ENCODE measurements at places on chromosomes 6 and 20.

DNA sequence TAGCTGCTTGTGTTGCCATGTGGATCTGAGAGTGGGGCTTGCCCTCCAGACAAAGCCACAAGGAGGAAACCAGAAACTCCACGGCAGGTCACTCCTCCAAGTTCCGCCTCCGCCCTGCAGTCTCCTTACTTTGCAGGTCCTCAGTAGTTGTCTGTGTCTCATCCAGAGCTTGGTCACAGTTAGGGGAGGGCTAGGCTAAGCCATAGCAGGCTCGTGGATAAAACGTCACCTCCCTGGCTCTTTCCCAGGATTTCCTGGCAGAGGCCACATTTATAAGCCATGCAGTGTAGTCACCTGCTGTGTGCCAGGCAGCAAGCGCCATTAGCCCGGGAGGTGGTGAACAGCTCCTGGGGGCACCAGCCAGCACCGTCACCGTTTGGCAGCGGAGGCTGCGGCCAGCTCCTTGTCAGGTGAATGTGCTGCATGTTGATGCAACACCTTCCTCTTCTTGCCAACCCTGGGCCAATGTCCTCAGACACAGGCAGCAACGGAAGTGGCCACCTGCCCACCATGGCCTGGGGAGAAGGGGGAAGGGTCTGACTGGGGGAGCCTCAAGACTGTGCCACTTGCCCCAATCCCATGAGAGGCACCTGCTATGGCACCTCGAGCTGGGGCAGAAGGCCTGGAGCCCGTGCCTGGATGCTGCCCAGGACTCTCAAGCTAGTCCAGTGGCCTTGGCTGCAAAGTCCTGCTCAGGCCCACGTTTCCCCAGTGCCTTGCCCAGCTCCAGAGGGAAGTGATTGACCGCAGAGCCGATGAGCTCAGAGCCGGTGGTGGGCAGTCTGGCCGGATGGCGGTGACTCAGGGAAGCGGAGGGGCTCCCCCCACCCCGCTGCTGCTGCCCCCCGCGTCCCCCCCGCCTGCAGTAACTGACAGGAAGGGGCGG is 39.0 kb upstream of the SLCO4A1 start:
- DNase-seq, result peak; percentile 40

DNA sequence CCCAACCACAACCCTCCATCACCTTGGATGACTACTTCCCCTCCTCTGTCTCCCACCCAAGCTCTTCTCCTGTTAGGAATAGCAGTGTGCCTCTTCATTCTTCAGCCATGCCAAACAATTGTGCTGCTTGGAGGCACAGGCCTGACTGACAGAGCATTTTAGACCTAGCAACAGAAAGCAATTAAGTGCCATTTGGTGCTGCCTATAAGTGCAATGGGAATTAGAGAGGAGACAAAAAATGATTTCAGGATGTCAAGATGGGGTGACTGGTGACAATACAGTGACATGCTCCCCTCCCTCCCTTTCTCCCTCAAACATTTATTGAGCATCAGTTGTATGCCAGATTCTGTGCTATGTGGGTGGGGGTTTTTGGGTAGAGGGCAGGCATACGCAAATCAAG is 322.6 kb upstream of the MOCS1 start:
- no peak for DNase-seq

DNA sequence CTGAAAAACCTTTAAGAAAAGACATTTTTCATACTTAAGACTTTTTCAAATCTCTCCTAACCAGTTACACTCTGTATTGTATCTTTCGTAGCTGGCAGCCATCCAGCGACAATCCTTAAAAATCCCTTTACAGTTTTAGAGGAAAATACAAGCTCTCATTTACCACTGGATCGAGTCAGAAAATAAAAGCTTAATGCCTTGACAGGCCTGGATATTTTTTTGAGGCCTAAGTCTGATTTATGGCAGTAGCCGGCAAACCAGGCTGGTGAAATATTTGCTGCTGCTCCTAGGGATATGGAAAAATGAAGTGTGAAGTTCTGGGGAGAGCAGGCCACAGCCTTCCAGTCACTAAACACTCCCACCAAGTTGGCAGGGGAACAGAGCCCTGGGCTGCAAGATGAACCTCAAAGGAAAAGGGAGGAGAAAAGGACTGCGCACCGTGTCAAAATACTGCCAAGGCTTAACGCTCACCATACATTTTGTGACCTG is 213.0 kb upstream of the SUPT3H start:
- DNase-seq, result no peak

- DNase-seq, result peak; percentile 28
Measured at GRCh38 chr6:97669191-97670031, 386.4 kb upstream of the MMS22L start.

GRCh38 chr6:9517806-9518205 is 897.1 kb downstream of the TFAP2A start:
- DNase-seq, result no peak

- DNase-seq, result no peak
Measured at GRCh38 chr6:6880745-6881437, 226.9 kb upstream of the RREB1 start.

DNA sequence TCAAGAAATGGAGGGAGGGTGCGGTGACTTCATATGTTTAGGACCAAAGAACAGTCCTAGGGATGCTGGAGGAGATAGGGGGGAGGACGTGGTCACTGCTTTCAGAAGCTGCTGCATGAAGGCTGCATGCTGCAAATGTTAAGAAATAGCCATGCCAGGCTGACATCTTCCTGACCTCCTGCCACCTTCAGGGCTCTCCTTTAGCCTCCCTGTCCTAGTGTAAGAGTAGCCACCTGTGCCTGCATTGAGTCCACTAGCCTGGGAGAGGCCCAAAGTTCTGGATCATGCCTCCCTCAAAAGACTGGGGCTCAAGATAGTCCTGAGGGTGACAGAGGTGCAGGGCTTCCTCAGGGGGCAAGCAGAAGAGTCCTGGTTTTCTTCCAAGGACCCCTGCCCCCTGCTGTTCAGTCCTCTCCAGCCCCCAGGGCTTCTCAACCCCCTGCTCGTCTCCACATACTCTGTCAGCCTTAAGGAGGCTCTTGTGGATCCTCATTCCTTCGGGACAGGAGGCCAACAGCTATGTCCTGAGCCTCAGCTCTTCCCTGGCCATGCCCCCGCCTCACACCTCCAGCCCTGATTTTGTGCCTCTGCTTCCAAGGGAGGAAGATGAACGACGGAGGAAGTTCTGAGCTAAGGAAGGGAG is 96.3 kb downstream of the MRPL14 start:
- no peak for DNase-seq

DNA sequence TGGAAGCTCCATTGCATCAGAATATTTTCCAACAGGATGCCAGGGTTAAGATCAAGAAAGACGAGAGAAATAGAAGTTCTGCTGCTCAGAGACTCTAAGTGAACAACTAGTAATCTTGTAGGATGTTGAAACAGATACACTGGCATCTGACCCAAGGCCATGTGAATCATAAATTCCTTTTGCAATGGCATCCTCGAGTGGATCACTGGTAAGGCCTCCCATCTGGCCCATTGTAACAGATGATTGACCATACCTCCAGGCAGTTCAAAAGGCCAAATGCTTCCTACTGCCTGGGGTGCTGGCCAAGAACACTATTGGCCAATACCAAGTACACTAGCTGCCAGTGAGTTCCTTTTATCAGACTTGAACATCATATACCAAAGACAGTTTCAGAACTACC is 9.9 kb upstream of the SLC17A3 start:
- DNase-seq, result no peak

DNA sequence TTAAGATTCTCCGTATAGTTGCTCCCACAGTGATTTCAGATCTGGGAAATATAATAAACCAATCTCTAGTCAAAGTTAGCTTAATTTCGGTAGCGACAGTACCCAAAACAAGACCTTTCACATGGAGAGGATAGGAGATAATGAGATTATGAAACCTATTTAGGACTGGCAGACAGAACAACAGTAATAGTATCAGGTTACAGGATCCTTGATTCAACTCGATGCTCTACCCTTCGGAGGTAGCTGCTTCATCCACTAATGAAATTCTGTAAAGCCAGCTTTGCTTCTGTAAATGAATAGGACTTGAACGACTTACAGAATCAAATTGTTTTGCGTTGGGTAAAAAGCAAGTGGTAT is 534 bp upstream of the AKIRIN2 start:
- no peak for DNase-seq

DNA sequence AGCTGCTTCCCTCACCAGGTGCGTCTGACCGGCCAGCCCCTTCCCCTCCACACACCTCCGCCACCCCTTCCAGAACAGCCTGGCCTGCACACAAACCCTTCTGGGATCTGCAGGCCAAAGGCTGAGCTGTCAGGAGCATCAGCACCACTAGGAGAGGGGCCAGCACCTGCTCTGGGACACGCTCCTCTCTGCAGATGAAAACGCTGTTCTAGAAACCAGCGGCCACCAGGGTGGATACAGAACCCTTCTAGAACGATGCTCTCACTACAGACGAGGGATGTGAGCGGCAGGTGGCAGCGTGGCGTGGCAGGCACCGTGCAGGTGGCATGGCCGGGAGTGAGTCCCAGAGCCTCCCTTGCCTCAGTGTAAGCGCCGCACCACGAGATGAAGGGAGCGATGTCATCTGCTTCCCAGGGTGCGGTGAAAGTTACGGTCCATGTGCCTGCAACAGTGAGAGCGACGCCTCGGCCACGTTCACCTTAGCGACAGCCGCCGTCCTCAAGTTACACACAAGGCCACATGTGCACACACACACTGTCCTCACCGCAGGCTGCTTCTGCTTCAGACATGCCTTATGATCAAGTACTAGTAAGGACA is 53.6 kb downstream of the TAF4 start:
- DNase-seq, result no peak

DNA sequence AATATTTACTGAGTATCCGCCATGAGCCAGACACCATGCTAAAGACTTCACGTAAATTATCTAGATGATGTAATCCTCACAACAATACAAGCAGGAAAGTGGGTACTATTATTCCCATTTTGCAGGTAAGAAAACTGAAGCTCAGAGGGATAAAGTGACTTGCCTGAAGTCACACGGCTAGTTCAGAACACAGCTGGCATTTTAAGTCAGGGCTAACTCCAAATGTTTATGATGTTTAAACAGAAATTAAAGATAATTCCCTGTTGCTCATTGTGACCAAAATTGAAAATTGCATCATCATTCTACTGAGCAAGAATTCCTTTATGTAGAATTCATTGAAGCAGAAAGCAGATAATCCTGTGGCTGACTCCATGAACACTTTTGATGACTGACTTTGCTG is 71.3 kb upstream of the STXBP5 start:
- DNase-seq, result no peak

DNA sequence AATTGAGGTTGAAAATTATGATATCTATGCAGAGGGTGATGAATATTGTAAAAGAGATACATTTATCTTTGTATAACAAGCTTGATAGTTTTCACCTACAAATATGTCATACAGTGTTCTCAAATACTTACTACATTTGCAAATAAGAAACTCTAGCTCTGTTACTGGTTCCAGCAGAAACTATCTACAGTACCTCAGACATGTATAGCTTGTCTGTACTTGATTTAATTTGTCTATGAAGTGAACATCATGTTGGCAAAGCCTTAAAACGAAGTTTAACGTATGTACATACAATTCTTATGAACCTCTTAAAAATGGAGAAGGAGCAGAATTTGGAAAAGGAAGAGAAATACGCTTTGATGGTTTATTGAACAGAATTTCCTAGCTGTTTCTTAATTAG is 201.4 kb upstream of the MARCKS start:
- no peak for DNase-seq
